ENCODE measurements at places on chromosomes 6 and 20. TPM values are rescaled to one million over a fixed set of nuclear protein-coding genes. Genes with fewer than 3 reads are reported as not detected.

GRCh38 chr6:130622142-130622541 is 205.1 kb upstream of the SMLR1 start:
- H3K27me3 ChIP-seq, result no peaks in the 10 kb centered on the region
- H3K4me3 ChIP-seq, result no peak overlapping the region
- H3K36me3 ChIP-seq, result no peaks in the 10 kb centered on the region
- no peak for DNase-seq
- no peaks in the 10 kb centered on the region for H3K4me1 ChIP-seq

- peaks cover 72% of the 10 kb centered on the region for H3K36me3 ChIP-seq
- no peaks in the 10 kb centered on the region for H3K27me3 ChIP-seq
- DNase-seq, result peak; percentile 59
- peaks cover 8% of the 10 kb centered on the region for H3K4me1 ChIP-seq
Observed at GRCh38 chr6:136593748-136594490, 43.7 kb upstream of the MAP7 start.

DNA sequence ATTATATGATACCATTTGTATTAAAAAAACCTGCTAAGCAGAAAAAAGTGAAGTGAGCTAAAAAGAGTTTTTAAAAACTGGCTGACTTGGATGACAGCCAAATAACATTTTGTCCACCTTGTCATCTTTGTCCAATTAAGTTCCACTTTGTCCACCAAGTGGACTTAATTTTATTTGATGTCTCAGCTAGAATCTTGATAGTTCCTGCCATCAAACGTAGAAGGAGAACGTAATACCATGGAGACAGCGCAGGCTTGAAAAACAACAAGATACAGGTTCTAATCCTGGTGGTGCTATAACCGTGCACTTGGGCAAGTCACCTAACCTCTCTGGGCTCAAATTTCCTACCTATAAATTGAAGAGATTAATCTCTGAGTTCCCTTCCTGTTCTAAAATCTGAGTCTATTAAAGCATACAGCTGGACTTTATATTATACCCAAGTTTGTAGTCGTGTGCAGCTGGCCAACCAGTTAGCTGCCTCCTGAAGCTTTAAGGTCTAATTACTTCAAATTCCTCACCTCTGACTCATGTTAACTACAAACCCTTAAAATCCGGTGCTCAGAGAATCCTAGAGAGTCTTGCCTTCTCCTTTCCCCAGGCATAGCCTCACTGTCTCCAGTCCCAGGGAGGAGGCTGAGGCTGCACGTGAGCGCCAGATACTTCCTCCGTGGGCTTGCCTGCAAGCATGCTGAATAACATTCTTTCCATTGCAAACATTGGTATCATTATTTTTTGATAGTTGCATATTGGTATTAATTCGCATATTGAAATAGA is 16.8 kb downstream of the TMEM244 start:
- no peaks in the 10 kb centered on the region for H3K36me3 ChIP-seq
- no peaks in the 10 kb centered on the region for H3K27me3 ChIP-seq
- no peak overlapping the region for H3K27ac ChIP-seq
- DNase-seq, result no peak
- no peak overlapping the region for H3K4me3 ChIP-seq

- H3K27me3 ChIP-seq, result no peaks in the 10 kb centered on the region
- H3K4me1 ChIP-seq, result no peaks in the 10 kb centered on the region
- H3K4me3 ChIP-seq, result no peak overlapping the region
- H3K36me3 ChIP-seq, result no peaks in the 10 kb centered on the region
- DNase-seq, result no peak
- no peak overlapping the region for H3K27ac ChIP-seq
Observed at GRCh38 chr6:165936096-165936495, 231.6 kb downstream of the TBXT start.

- H3K36me3 ChIP-seq, result no peaks in the 10 kb centered on the region
- no peaks in the 10 kb centered on the region for H3K4me1 ChIP-seq
- no peak for DNase-seq
- H3K27me3 ChIP-seq, result no peaks in the 10 kb centered on the region
- no peak overlapping the region for H3K27ac ChIP-seq
Observed at GRCh38 chr6:20318851-20319387, 82.8 kb upstream of the E2F3 start.

DNA sequence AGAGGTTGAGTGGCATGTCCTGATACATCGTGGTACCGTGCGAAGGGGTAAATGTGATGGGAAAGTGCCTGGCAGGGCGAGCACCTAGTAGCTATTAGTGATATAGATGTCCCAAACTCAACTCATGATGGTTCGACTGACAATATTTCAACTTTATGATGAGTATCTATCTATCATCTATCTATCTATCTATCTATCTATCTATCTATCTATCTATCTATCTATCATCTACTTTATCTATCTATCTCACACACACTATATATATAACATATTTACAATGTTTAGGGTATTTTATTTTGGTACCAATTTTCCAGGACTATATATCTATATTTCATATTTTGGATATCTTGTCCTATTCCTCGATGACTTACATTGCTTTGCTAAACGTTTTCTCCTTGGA is 5.5 kb downstream of the BCAS1 start:
- H3K27ac ChIP-seq, result no peak overlapping the region
- peaks cover 23% of the 10 kb centered on the region for H3K4me1 ChIP-seq
- no peak for DNase-seq
- H3K27me3 ChIP-seq, result no peaks in the 10 kb centered on the region

- no peak for DNase-seq
- H3K27ac ChIP-seq, result no peak overlapping the region
- H3K4me1 ChIP-seq, result no peaks in the 10 kb centered on the region
Observed at GRCh38 chr6:105894556-105894955, 191.6 kb upstream of the PRDM1 start.

DNA sequence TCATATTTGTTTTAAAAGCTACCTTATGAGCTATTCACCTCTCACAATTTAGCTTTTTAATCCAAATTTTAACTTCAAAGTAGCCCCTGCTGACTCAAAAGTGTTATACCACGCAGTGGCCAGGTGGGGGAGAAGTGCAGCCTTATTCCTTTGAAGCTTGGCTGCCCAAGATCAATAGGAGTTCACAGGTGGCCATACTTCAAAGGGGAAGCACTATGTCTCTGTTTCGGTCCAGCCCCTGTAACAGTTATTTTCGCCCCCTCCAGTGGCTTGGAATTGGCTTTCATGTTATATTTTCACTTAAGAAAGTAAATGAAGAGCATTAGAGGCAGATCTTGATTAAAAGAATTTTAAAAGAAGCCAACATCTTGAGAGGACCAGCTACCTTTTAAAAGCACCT is 608.4 kb downstream of the EPHA7 start:
- H3K27me3 ChIP-seq, result no peaks in the 10 kb centered on the region
- DNase-seq, result peak; percentile 61
- H3K4me3 ChIP-seq, result no peak overlapping the region
- H3K36me3 ChIP-seq, result no peaks in the 10 kb centered on the region
- H3K27ac ChIP-seq, result no peak overlapping the region

- peaks cover 17% of the 10 kb centered on the region for H3K27me3 ChIP-seq
- H3K36me3 ChIP-seq, result no peaks in the 10 kb centered on the region
- no peaks in the 10 kb centered on the region for H3K4me1 ChIP-seq
- H3K27ac ChIP-seq, result no peak overlapping the region
Observed at GRCh38 chr6:1445650-1446330, 56.4 kb downstream of the FOXF2 start.

GRCh38 chr6:44645276-44645675 is 257.8 kb downstream of the CDC5L start:
- H3K4me1 ChIP-seq, result no peaks in the 10 kb centered on the region
- no peaks in the 10 kb centered on the region for H3K36me3 ChIP-seq
- H3K27me3 ChIP-seq, result no peaks in the 10 kb centered on the region

DNA sequence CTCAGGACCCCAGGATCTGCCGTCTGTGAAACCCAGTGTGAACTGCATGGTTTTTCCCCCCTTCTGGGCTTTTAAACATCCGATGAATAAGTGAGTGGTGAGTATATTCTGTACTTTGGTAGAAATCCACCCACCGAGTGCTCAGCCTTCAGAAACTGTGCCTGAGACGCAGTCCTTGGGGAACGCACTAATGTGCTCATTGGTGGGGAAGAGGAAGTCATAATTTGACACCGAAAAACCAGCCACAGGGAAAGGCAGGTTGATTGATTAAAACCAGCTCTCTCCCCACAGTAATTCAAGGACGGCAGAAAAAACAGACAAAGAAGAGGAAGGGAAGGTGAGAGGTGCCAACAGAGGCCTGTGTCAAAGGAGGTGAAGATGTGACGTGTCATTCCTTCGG is 21.7 kb downstream of the EDN3 start:
- H3K4me1 ChIP-seq, result no peaks in the 10 kb centered on the region
- no peak for DNase-seq
- no peak overlapping the region for H3K27ac ChIP-seq
- H3K4me3 ChIP-seq, result no peak overlapping the region

GRCh38 chr20:2164421-2164820 is 62.8 kb downstream of the STK35 start:
- no peaks in the 10 kb centered on the region for H3K36me3 ChIP-seq
- H3K4me1 ChIP-seq, result no peaks in the 10 kb centered on the region
- DNase-seq, result peak; percentile 13
- no peak overlapping the region for H3K27ac ChIP-seq

GRCh38 chr6:162056061-162056460 is 671.5 kb downstream of the PRKN start:
- H3K36me3 ChIP-seq, result no peaks in the 10 kb centered on the region
- no peak overlapping the region for H3K4me3 ChIP-seq
- no peaks in the 10 kb centered on the region for H3K27me3 ChIP-seq

SLC25A27 gene
- 6.7 TPM for total RNA-seq

UST gene
- total RNA-seq, result 16.7 TPM

CLIC5 gene
- 30.4 TPM for total RNA-seq

HEBP2 gene
- total RNA-seq, result 351 TPM

PACSIN1 gene
- 2.2 TPM for total RNA-seq

GPLD1 gene
- total RNA-seq, result 1.3 TPM

All from stomach (tissue), 19 donors.